Amygdala (tissue), 56 donors: ENCODE measurements at places on chromosomes 12 and 14.

- DNase-seq, result peak; percentile 60
Observed at GRCh38 chr14:77305696-77306095, 15.0 kb downstream of the POMT2 start.

GRCh38 chr12:82673698-82674097, 13.0 kb upstream of the TMTC2 start:
- no peak for DNase-seq

DNA sequence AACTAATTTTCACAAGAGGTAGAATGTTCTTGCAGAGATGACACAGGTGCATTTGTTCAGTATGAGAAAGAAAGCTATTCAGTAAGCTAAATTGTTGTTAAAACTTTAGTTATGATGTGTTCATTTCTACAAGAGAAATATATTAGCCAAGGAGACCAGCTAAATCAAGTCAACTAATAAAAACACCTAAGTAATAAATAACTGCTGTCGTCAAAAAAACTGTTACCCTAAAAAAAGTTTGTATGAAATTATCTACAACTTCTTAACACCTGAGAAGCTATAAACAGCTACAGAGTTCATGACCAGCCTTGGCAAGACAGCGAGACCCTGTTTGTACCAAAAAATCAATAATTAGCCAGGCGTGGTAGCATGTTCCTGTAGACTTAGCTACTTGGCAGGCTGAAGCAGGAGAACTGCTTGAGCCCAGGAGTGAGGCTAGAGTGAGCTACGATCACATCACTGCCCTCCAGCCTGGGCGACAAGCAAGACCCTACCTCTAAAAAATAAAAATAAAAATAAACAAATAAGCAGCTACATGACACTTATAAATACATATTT, 67.6 kb upstream of the AP4S1 start:
- no peak for DNase-seq

- no peak for DNase-seq
Observed at GRCh38 chr12:4567073-4567881, 5.3 kb downstream of the DYRK4 start.

GRCh38 chr12:50313256-50313931, 30.1 kb upstream of the LIMA1 start:
- DNase-seq, result no peak

DNA sequence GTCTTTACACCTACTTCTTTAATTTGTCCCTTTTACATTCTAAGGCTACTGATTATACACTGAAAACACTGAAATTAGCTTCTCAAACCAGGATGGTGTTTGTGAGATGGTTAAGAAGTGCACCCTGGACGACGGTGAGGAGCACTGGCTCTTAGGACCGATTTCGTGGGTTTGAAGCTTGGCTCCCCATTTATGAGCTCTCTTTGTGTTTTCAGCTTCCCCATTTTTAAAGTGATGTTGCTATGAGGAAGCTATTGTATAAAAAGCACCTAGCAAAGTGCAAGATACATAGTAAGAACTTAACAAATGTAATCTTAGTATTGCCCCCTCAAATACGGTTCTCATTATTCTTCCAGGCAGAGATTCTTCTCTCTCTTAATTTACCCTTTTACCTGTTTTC, 4.7 kb downstream of the NFYB start:
- DNase-seq, result no peak

DNA sequence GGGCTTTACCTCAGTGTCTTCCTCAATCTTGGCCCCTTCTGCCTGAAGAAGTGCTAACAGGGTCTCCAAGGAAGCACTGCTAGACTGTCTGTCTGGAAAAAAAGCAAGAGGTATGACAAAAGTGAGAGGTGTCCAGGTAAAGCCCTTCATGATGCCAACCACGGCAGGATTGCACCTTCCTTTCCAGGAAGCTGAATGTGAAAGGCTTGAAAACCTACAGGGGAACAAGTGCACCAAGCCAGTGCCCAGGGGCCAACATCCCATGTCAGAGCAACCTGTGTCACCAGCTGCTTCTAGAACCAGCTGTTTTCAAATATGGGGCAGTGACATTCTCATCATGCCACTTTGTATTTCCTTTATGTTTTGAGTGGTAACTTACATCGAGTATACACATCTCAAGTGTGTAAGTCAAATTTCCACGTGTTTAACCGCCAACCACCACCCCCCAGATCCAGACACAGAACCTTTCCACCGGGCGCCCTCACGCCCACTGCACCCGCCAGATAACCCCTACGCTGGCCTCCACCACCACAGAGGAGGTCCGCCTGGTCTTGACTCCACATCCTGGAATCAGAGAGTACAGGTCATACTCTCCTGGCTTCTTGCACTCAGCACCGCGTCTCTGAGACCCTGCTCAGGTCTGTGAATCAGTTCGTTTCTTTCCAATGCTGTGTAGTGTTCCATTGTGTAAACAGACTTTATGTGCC, 27.3 kb downstream of the VPS37B start:
- DNase-seq, result no peak

GRCh38 chr12:92701441-92701840, 1.3 kb upstream of the PLEKHG7 start:
- DNase-seq, result no peak

DNA sequence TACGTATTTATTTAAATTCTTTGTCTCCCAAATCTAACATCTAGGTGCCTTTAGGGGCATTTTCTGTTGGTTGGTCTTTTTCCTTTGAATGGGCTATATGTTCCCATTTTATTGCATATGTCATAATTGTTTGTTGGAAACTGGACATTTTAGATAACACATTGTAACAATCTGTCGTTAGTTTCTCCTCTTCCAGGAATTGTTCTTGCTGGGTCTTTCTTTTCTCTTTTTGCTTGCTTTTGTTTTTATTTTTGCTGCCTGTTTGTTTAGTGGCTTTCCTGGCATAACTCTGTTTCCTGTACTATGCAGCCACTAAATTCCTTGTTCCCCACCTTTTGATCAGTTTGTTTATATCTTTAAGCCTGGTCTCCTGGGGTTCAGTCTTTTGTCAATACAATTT, 244.3 kb upstream of the RTL1 start:
- DNase-seq, result no peak

DNA sequence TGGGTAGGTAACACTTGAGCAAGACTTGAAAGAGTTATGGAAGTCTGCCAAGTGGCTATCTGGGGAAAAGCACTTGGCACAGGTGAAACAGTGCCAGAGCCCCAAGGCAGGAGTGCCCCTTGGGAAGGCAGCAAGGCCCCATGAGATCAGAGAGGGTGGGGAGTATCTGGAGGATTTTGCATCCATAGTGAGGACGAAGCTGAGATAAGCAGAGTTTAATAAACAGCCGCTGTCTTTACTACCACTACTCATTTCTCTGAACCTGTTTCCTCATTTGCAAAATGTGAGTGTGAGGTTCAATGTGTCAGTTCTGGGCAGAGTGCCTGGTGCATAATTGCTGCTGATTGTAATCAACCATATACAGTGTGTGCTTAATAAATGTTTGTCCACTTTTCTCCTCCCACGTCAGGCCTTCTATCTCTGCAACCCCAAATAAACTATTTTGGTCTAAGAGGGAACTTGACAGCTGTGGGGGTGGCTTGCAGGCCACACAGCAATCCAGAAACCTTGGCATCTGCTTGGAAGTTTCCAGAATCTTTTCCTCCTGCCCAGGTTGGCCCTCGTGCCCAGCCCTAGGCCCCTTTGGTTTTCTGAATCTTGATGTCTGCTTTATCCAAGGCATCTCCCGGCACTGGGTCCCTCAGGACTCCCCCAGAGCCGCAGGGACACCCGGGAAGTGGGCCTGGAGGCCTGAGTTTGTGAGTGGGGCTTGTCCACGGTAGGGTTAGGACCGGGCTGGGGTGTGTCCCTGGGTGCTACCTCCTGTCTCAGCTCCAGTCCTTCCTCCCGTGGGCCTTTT, 4.5 kb downstream of the ABCB9 start:
- DNase-seq, result no peak

DNA sequence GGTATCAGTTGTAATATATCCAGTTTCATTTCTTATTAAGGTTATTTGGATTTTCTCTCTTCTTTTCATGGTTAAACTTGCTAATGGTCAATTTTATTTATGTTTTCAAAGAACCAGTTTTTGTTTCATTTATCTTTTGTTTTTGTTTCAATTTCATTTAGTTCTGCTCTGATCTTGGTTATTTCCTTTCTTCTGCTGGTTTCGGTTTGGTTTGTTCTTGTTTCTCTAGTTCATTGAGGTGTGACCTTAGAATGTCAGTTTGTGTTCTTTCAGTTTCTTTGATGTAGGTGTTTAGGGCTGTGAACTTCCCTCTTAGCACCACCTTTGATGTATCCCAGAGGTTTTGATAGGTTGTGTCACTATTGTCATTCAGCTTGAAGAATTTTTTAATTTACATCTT, 145.6 kb upstream of the SLCO1B1 start:
- DNase-seq, result no peak

- no peak for DNase-seq
Observed at GRCh38 chr12:6341417-6342139, at the start of gene TNFRSF1A. TSS of gene TNFRSF1A (minus strand) at chr12:6342076. CDS start at chr12:6341814, 262 bp downstream.

DNA sequence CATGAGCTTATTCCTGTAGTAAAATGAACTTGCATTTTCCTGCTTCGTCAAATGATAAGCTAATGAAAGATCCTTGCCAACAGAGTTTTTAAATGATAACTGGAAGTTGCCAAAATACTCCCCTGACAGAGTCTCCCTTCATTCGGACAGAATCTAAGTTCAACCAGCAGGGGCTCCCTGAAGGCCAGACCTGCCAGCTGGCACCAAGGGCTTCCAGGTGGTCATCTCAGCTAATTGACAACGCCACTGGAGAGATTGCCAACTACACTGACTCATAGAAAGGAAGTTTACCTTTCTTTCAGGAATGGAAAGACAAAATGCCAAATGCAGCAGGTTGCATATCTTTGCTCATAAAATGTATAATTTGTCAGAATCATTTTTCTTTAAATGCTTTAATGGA, 462.8 kb downstream of the GXYLT1 start:
- no peak for DNase-seq

GRCh38 chr14:27916326-27916725, 850.3 kb upstream of the FOXG1 start:
- DNase-seq, result no peak

DNA sequence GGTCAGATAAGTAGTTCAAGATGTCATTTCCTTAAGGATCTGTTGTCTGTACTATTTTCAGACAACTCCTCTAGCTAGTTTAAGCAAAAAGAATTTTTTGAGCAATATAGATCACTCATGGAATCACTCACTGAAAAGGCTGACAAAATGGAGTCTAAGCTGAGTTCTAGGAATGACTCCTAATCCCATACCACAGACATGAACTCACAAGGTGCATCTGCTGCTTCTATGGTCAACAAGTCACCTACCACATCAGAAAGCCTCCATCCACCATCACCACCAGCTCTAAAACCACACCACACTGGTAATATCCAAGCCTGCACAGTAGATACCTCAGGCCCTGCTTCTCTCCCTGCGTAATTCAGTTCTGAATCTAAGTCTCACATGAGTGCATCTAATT, 33.0 kb downstream of the PWP1 start:
- no peak for DNase-seq

DNA sequence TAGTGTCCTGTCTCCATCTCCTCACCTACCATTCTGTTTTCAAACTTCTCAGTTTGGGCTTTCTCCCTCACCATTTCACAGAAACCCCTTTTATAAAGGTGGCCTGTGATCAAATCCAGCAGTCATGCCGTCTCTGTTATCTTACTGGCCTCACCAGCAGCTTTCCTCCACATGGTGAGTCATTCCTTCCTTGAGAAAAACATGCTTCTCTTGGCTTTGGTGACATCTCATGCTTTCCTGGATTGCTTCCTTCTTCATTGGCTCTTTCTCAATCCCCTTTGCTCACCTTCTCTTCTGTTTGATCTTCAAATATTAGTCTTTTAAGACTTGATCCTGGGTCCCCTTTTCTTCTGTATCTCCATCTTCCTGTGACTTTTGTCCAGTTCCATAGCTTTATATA, 164.9 kb downstream of the ANO4 start:
- no peak for DNase-seq

DNA sequence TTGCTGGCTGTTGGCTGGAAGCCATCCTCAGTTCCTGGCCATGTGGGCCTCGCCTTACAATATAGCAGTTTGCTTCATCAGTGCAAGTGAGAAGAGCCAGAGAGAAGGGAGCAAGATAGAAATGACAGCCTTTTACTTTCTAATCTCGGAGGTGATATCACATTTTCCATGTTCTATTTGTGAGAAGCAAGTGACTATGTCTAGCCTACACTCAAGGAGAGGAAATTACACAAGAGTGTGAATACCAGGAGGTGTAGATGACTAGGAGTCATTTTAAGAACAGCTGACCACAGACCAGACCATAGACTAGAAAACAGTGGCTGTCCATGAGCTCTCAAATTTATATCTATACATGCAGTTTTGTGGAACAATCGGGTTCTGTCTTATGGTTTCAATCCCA, 163.0 kb upstream of the NRXN3 start:
- DNase-seq, result no peak

- no peak for DNase-seq
Observed at GRCh38 chr14:73225496-73225895, 11.8 kb upstream of the PAPLN start.

DNA sequence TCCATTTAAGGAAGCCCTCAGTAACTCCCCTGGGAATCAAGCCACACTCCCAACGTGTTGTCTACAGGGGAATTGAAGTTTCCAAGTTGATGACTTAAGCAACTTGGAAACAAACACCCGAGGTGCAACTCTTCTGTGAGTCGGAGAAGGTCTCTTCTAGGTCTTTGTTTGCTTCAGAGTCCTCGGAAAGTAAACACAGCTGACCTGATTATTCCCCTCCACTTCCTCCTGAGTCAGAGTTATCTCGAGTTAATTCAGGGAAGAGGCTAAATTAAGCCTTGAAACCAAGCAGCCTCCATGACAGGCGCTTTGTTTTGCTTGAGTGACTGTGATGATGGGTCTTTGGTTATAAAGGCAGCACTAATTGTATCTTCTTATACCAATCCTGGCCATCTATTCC, 41.8 kb downstream of the TUNAR start:
- DNase-seq, result no peak

DNA sequence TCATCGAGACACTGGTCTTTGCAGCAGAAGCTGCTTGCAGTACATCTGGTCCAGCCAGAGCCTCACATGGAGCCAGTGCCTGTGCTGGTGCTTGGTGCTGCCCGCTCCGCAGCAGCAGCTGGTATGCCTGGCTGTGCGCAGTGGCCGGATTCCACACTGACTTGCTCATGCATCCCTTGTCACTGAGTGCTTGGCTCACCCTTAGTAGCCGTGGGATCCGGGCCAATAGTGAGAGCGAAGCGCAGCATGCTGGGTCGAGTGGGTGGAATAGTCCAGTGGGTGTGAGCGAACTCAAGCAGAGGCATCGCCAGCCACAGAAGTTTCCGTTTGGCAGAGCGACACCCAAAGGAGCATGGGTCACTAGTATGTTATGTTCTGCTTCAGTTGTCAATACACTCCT, 10.1 kb upstream of the FBXO33 start:
- DNase-seq, result no peak

- no peak for DNase-seq
Observed at GRCh38 chr14:30748343-30748742, 126.0 kb upstream of the COCH start.
